NCI-H524 treated with DMSO at 0.1 percent for 48 hours (cell line): ENCODE measurements at places on chromosomes 3 and 15.

GRCh38 chr3:162170581-162170980 is 674.0 kb downstream of the OTOL1 start:
- DNase-seq = no peak

DNA sequence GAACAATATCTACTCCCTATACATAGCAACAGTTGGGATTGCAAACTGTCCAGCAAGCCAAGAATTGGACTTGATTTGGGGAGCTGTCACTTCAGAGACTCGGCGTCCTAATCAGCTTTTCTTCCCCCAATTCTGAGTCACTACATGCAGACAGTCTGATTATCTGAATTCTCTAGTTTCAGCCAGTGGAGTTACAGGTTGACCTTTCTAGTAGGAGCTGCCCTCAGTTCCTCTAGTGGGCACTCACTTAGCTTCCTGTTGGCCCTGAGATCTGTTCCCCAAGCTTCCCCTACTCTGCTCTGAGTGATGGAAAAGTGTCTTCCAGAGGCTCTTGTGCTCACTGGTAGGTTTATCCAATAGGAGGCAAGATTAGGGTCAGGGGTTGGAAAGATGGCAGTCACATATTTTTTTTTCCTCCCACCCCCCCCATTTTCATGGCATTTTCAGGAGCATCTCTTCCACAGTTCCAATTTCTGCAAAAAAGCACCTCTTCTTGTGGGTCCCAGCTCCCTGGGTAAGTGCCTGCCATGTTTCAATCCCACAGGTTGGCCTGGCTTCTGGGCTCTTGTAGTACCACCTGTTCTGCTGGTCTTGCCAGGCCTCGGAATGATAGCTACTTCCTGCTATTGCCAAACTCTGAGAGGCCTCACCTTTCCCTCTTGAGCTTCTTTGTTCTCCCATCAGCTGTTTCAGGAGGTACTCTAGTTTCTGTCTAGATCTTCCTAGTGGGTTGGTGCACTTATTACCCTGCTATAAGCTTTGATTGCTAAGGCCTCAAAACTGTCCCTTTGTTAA is 182.2 kb downstream of the RAP2B start:
- no peak for DNase-seq

- no peak for DNase-seq
Measured at GRCh38 chr15:31758126-31758525, 272.2 kb upstream of the CHRNA7 start.

GRCh38 chr3:154783061-154783460 is 297.1 kb upstream of the MME start:
- no peak for DNase-seq

- DNase-seq = no peak
Measured at GRCh38 chr3:61008153-61008997, 242.9 kb downstream of the FHIT start.

DNA sequence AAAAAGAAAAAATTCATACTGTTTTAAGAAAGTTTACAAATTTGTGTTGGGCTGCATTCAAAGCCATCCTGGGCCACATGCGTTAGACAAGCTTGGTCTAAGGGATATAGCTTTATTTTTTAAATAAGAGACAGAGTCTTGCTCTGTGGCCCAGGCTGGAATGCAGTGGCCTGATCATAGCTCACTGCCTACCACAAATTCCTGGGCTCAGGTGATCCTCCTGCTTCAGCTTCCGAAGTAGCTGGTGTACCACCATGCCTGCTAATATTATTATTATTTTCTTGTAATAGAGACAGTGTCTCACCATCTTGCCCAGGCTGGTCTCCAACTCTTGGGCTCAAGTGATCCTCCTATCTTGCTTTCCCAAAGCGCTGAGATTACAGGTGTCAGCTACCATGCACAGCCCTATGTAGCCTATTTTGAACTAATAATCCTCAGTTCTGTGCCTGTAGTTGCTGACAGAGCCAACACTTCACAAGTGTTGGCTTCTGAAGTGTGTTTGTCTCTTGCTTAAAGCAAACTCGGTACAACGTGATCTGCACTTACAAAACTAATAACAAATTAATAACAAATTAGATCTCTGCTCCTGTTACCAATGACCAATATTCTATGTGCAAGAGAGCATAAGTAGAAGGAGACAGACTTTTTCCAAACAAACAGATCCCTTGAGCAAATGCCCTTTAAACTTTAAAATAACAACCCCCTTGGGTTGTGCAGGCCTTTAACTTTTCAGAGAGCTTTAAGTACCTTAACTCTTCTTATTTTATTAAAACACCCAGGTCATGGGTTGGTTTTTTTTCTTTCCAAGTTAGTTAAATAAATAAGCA is 135.2 kb downstream of the VGLL4 start:
- DNase-seq = no peak

GRCh38 chr15:57914350-57915055 is 151.0 kb downstream of the ALDH1A2 start:
- DNase-seq = no peak

DNA sequence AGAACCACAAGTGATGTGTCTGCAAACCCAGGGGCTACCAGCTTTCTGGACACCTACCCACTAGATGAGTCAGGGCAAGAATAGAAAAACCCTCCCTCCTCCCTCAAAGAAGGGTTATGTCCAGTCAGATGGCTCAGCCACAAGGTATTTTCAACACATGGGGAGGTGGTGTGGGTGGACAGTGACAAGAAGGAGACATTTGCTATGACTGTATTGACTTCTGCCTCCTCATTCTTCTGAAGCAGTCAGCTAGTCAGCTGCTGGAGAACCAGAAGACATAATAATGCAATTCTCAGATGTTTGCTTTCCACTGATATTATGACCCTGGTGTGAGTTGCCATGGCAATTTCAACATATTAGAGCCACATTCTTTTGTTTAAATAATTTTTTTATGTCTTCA is 66.7 kb upstream of the GOLGA8B start:
- no peak for DNase-seq

- no peak for DNase-seq
Measured at GRCh38 chr3:156093964-156094363, 26.4 kb upstream of the KCNAB1 start.

- no peak for DNase-seq
Measured at GRCh38 chr3:195045481-195046210, 225.3 kb downstream of the XXYLT1 start.

DNA sequence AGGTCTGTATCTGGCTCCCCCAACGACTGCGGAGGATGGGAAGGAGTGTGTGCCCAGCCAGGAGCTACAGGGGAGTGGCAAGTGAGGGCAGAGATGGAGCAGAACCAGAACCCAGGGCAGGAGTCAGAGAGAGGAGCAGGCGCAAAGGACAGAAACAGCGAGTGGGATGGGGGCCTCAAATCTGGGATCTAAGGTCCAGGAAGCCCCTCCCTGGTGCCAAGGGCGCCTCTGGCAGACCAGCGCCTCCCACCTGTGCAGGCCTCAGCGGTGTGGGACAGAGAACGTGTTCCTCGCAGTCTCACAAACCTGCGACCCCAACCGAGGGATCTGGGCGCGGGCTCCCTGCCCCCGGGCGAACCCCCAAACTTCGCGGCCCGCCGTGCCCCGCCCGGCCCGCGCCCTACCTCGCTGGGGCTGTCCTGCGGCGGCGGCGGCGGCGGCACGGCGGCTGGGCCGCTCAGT is 301 bp downstream of the PCBP4 start:
- DNase-seq = no peak

DNA sequence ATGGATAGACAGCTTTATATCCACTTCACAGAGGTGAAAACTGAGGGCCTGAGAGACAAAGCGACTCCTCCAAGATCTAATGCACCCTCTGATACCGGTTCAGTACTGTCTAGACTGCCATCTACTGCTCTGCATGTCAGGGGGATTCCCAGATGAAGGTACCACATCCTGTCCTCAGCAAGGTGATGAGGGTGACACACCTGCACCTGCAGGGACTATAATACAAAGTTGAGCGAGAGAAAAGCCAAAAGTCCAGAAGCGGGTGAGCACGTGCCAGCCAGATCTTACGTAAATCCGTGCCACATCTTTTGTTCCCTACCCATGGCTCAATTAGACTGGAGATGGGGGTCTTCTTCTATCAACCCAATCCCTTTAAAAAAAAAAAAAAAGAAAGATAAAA is 32.4 kb upstream of the HES1 start:
- no peak for DNase-seq

DNA sequence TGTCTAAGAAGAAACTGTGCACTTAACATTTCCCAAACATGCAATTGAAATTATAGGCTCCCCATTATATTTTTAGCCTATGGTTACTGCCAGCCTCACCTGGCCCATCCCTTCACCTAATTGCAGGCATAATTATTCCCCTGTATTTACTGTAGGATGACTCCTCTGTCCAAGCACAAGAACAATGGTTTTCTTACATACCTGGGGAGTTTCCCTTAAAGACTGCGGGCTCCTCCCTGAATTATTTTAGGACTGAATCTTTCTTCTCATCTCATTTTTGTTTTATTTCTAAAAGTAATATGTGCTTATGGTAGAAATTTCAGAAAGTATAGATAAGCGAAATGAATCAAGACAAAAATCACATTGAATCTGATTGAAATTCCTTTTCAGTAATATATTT is 11.4 kb downstream of the TM4SF1 start:
- no peak for DNase-seq

- no peak for DNase-seq
Measured at GRCh38 chr15:26971271-26972018, 464 bp downstream of the GABRG3 start.

- DNase-seq = no peak
Measured at GRCh38 chr3:127324076-127324475, 36.2 kb upstream of the PRR20G start.

DNA sequence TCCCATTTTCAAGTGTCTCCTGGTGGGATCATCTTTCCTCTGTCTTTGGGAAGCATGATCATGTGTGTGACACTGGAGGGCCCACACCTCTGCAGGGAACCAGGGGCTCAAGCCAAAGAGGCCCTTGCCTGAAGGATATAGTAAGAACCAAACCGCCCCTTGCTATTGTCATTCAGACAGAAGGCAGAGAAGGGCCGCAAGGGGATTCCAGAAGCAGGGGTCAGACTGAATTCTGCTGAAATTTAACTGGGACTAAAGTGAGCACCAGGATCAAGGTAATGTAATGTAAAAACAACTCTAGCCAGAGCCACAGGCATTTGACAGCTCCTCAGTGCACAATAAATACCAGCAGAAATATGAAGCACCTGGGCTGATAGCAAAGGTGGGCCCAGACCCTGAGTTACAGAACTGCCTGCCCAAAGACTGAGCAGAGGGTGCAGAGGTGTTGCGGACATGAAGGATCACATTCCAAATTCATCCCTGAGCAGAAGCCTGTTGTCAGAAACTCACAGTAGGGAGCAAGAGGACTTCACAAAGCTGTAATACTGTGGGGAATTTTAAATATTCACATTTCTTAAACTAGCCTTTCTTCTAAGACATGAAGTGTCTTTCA is 46.0 kb upstream of the RASGRF1 start:
- DNase-seq = no peak

DNA sequence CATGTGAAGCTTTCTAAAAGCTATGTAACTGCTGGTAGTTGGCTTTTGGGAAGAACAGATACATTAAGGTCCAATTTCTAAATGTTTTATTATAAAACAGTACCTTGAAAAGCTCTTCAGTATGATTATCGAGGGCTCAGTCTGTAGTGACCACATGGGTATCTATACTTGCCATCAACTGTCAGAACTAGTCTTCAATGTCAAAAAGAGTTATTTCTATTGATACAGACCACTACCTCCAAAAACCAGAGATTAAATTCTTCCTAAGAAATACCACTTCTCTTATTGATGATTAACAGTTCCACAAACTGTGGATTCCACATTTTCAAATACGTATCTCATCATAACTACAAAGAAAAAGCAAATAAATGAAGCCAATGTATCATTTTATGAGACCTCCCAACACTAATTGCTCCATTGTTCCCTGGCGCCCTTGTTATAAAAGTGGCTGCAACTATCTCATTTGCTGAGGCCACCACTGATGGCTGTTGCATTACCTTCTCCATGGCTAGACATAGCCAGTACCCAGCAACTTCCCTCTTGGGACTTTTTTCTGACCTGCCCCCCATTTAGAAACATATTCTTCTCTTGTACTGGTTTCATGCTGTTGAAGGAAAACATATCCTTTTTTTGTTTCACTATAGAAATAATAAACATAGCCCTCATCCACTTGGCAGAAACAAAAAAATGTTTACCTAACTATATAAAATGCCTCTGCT is 33.9 kb upstream of the MBNL1 start:
- no peak for DNase-seq

GRCh38 chr3:112013058-112013783 is 14.5 kb downstream of the TAGLN3 start:
- DNase-seq = no peak

DNA sequence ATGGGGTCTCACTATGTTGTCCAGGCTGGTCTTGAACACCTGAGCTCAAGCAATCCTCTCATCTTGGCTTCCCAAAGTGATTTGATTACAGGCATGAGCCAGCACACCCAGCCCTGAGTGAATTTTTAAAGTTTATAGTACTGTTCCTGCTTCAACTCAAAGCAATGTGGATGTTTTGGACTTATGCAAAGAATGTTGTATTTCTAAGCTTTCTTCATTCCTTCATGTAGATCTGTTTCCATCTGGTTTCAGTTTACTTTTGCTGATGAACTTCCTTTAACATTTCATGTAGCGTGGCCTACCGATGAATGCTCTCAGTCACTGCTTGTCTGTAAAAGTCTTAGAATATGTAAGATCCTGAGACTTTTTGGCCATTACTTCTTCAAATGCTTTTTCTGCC is 23.2 kb downstream of the NRG4 start:
- no peak for DNase-seq
